Mesothelial cell of epicardium (in vitro differentiated cells): ENCODE measurements at places on chromosomes 13 and 19.

DNA sequence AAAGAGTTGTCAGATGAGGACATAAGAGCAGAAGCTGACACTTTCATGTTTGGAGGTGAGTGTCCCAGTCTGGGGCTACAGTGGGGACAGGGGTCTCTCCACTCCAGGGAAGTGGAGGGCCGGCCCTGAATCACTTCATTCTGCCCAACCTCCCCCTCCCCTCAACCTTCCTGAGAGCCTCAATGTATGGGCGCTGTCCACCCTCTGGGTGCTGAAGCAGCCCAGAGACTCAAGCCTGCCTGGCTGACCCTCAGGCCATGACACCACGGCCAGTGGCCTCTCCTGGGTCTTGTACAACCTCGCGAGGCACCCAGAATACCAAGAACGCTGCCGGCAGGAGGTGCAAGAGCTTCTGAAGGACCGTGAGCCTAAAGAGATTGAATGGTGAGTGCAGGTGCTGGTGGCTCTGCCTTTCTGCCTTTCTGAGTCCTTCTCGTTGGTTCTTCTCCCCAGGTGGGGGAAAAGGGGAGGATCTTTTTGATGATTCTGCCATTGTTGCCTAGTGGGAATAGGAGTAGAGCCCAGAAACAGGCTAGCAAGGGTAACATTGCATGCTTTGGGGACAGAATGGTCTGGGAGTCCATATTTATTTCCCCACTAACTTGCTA, 8.8 kb downstream of the CYP4F8 start:
- DNase-seq, result no peak

DNA sequence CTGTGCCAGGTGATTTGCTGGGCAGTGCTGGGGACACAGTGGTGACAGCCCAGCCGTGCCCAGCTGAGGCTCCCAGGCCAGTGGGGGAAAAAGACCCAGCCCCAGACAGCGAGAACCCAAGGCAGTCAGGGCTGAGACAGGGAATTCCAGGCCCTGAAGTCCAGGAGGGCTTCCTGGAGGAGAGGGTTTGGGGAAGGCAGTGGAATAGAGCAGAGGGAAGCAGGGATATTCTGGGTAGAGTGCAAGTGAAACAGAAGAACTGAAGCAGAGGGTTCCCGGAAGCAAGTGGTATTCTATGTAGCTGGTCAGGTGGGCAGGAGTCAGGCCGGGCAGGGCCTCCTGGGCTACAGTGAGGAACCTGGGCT, 1.3 kb upstream of the CEACAM16 start:
- DNase-seq, result no peak

DNA sequence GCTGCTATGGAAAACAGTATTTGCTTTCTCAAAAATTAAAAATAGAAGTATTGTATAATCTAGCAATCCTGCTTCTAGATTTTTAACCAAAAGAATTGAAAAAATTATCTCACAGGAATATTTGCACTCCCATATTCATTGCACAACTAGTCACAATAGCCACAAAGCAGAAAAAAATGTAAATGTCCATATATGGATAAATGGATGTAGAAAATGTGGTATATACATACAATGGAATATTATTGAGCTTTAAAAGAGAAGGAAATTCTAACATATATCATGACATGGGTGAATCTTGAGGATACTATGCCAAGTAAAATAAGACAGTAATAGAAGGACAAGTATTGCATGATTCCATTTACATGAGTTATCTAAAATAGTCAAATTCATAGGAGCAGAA, 2753.0 kb downstream of the PCDH9 start:
- DNase-seq, result no peak

DNA sequence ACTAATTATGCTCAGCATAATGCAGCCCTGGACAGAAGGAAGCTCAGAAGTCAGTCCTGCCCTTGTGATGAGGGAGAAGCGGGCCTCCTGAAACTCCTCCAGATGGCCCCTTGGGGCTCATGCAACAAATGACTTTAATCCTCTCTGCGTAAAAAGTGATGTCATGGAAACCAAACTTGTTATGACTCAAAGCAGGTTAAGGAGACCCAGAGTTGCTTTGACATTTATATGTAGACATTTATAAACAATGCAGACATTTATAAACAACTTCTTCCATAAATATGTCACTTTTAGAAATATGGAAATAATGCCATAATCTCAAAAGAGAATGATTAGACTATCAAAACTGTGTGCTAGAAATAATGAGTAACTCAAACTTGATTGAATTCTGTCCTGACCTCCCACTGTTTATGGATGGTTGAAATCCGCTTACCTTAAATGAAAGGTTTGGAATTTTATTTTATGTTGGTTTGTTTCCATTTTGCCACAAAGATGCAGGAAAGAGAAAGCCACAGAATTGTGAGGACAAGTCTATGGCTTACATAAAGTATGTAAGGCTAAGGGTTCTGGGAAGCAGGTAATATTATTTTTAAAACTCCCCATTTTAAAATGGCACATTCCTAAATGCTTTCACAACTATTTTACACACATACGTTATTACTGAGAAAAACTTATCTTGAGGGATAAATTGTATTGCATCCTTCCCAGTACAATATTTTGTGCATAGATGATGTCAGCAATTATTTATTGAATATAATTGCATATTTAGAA, 73.7 kb downstream of the CYSLTR2 start:
- no peak for DNase-seq

DNA sequence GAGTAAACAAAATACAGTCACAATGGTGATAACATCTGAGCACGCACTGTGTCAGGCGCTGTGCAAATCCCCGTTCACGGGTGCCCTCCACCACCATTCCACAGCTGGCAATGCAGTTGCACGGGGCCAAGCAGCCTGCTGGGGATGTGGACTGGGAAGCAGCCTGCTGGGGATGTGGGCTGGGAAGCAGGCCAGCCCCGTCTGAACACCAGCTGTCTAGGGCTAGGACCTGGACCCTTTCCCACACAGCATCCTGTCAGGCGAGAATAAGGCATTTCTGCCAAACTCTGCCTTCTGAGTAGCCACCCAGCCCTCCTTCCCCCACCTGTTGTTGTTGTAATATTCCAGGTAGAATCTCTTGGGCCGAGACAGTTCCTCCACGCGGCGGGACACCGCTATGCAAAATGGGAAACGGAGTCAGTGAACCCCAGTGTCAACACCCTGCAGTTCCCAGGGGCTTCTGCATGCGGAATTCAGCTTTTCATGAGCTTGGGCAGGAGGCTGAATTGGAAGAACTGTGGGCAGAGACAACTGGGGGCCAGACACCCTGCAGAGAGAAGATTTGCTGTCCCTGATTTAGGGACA, 27.8 kb upstream of the MIER2 start:
- no peak for DNase-seq

DNA sequence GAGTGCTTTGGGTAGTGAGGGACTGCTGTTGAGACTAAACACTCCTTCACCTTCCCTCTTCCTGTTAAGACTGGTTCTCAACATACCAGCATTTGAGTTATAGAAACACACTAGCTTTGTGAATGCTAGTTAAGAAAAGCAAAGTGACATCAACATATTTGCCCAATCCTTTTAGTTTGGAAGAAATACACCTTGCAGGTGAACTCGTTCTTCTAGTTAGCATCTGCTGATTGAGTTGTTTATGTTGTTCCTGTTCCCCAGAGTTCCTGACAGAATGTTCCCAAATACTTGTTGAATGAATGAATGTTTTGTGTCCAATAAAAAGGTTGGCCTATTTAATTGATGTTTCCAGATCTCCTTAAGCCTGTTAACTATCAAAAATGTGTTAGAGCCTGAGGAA, 7.1 kb downstream of the LMO7 start:
- no peak for DNase-seq

DNA sequence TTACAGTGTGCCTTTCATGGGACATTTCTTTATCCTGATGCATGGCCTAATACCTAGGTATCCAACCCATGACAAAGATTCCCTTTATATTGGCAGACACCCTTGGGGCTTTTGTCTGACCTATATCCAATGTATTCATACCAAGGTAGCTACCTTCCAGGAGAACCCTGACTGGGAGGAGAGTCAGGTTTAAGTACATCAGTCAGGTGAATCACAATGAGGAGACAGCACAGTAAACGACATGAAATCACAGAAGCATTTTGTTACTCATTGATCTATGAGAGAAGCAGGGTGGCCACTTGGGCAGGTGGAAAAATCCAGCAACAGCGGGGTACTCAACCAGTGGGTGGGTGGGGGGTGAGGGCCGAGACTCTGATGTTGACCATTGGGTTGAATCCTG, 527.4 kb upstream of the ATXN8OS start:
- no peak for DNase-seq

DNA sequence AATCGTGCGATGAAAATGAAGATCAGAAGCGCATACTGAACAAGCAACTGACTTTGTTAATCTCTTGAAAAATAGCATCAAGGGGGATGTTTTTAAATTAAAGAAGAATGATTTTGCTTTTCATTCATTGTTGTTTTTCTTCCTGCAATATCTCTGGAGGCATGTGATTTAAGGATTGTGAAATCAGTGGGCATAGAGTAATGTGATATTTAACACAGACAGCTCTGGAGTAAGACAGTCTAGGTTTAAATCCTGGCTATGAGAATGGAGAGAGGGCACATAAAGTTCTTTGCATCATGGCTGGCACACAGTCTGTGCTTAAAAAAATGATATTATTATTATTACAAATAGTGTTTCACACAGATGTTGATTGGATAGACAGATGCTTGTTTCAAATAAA, 243.1 kb upstream of the NBEA start:
- DNase-seq, result no peak

DNA sequence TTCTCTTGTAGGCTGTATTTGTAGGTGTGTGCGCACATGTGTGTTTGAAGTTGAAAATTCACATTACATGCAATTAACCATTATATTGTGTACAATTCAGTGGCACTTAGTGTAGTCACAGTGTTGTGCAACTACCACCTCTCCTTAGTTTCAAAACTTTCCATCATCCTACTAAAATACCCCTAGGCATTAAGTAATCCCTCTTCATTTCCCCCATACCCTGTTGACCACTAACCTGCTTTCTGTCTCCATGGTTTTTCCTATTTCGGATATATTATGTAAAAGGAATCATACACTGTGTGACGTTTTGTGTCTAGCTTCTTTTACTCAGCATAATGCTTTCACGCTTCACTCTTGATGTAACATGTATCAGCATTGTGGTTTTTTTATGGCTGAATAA, 16.1 kb downstream of the LSM14A start:
- no peak for DNase-seq

DNA sequence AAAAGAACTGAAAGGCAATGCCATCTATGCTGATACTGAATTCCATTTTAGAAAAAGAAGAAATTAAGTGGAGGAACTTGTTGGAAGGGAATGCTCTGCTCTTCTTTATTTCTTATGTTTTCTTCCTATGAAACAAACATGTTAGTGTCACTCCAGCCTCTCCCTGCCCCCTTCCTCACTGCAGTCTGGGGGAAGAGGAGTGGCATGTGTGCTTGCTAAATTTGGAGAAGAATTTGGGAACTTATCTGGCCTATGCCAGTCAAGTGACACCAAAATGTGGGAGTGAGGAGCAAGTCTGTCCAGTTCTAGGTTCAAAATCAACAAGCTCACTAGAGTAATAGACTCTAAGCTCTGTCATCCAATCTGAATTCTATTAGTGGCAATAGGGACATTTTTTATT, 214.6 kb downstream of the RBM26 start:
- no peak for DNase-seq

GRCh38 chr13:26596458-26596857, 39.0 kb downstream of the WASF3 start:
- DNase-seq, result no peak

DNA sequence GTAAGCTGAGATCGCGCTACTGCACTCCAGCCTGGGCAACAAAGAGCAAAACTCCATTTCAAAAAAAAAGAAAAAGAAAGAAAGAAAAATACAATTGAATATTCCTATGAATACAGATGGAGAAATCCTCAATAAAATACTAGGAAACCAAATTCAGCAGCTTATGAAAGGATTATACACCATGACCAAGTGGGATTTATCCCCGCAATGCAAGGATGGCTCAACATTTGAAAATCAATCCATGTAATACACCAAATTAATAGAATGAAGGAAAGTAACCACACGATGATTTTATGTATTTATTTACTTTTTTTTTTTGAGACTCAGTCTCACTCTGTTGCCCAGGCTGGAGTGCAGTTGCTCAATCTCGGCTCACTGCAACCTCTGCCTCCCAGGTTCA, 19.5 kb upstream of the TM6SF2 start:
- DNase-seq, result no peak

DNA sequence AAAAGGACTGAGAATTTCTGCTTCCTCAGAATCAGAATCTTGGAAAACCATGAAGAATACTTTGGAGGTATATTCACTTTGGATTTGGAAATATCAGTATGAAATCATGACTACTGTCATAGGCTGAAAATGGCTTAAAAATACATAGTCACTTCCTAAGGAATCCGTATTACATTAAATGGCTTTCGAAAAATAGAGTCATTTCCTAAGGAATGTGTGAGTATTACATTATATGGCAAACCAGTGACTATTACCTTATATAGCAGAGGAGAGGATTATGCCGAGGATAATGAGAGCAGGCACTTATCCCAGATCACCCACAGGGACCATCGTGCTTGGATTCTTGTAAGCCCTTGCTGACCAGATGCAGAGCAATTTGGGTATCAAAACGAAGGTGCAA, 1471.8 kb downstream of the EFNB2 start:
- DNase-seq, result no peak

DNA sequence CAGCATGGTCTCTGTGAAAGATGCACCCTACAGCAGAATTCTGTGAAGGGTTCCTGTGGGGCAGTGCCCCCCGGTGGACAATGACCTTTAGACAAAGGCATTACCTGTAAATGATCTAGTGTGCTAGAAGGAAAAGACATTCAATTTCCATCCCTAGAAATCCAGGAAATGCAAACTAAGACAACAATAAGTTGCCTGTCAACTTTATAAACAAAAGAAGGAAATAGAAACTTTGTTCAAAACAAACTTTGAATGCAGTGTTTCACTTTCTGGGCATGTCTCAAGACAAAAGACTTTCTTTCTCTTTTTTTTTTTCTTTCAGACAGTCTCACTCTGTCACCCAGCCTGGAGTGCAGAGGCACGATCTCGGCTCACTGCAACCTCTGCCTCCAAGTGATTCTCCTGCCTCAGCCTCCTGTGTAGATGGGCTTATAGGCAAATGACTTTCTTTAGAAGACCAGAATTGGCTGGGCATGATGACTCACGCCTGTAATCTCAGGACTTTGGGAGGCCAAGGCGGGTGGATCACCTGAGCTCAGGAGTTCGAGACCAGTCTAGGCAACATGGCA, 15.5 kb downstream of the TEX101 start:
- no peak for DNase-seq

- DNase-seq, result no peak
These were observed 538 bp downstream of the B3GNT3 start for GRCh38 chr19:17795495-17795856.

DNA sequence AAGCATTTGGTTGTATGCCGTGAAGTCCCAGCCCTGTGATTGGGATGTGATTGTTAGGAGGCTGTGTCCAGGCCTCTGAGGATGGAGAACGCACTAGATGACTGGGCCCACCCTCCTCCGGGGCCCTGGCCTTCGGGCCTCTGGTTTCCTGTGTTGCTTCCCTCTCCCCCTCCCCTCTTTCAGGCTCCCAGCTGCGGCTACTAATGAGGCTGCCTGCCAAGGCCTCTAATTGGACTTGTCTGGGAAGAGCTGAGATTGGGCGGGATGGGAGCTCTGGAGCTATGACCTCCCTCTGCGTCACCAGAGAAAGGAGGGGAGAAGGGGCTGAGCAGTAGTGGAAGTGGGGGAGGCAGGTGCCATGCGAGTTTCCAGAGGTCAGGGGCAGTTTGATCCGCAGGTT, 9.9 kb downstream of the PTH2 start:
- DNase-seq, result no peak
